Activated CD4-positive, alpha-beta T cell treated with anti-CD3 and anti-CD28 coated beads, Interleukin-2, amount 10 ng/mL, durations not matched to agents 7 days and 5 days (primary cell): ENCODE measurements at places on chromosomes 13 and 19.

GRCh38 chr13:99663185-99663825 lies 162.0 kb downstream of the TM9SF2 start:
- DNase-seq, result no peak

DNA sequence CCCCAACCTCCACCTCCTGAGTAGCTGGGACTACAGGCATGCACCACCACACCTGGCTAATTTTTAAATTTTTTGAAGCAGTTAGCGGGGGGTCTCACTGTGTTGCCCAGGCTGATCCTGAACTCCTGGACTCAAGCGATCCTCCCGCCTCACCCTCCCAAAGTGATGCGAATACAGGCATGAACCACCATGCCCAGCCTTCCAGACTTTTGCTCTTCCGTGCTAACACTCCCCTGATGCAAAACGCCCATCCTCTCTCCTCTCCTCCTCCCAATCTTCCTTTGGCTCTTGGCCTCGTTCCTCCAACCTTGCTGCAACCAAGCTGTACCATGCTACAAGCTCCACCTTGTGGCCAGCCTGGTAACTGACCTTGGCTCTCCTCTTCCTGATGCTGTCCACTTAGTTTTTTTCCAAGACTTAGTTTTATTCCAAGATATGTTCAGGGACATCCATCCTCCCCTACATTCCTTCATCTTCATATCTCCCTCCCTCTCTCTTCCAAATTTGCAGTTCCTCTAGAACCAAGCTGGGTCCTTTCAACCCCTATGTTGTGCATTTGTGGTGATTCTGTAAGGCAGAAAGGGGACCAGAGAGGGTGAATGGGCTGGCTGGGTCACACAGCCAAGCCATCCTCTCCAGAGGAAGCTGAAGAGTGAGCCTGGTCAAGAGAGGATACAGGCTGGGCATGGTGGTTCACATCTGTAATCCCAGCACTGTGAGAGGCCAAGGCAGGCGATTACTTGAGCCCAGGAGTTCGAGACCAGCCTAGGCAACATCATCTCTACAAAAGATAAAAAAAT lies 32.8 kb downstream of the TINCR start:
- DNase-seq, result no peak

GRCh38 chr13:25683662-25684370 lies 312.0 kb downstream of the ATP8A2 start:
- DNase-seq, result no peak

DNA sequence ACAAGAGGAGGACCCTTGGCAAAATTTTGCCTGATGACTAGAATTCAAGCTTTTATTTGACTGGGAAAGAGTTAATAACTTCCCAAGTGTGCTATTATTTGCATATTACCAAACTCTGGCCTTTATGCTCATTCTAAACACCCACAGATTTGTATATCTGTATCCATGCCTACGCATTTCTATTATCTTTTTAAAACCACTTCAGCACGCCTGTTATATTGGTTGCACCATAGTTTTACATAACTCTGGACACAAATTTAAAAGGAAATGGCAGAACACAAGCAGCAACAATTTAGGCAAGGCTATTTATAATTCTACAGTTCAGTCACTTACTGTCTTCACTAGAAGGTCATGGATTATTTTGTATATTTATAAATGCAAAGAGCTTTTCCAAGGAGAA lies 3.7 kb upstream of the RASL11A start:
- no peak for DNase-seq

GRCh38 chr19:38388349-38389100 lies at the start of gene SPRED3:
Gene SPRED3, plus strand, starts transcription at chr19:38388697. Its CDS starts 1,606 bp downstream, at chr19:38390303.
- DNase-seq, result no peak
